ENCODE measurements at places on chromosomes 12 and 14. TPM values are rescaled to one million over a fixed set of nuclear protein-coding genes. Genes with fewer than 3 reads are reported as not detected.

The OR6C2 gene
- not detected for total RNA-seq

The ITGA7 gene
- 0.20 TPM for total RNA-seq

The GRIN2B gene
- not detected for total RNA-seq

The LALBA gene
- total RNA-seq = not detected

The LRRC43 gene
- total RNA-seq = 0.44 TPM

The CCDC197 gene
- not detected for total RNA-seq

The NKX2-8 gene
- total RNA-seq = not detected

The TEX22 gene
- total RNA-seq = under 0.01 TPM

The KRT75 gene
- total RNA-seq = not detected

GRCh38 chr12:105036937-105037649, 47.2 kb downstream of the ALDH1L2 start:
- DNase-seq = no peak

- DNase-seq = no peak
These were observed 16.3 kb upstream of the EGLN3 start for GRCh38 chr14:33967138-33967537.

GRCh38 chr14:68369281-68370056, 423.4 kb downstream of the ZFP36L1 start:
- DNase-seq = peak; percentile 5

DNA sequence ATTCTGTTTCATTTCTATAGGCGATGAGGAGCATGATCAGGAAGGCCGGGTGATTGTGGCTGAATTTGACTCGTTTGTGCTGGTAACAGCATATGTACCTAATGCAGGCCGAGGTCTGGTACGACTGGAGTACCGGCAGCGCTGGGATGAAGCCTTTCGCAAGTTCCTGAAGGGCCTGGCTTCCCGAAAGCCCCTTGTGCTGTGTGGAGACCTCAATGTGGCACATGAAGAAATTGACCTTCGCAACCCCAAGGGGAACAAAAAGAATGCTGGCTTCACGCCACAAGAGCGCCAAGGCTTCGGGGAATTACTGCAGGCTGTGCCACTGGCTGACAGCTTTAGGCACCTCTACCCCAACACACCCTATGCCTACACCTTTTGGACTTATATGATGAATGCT, 1.9 kb downstream of the APEX1 start:
- DNase-seq = no peak

DNA sequence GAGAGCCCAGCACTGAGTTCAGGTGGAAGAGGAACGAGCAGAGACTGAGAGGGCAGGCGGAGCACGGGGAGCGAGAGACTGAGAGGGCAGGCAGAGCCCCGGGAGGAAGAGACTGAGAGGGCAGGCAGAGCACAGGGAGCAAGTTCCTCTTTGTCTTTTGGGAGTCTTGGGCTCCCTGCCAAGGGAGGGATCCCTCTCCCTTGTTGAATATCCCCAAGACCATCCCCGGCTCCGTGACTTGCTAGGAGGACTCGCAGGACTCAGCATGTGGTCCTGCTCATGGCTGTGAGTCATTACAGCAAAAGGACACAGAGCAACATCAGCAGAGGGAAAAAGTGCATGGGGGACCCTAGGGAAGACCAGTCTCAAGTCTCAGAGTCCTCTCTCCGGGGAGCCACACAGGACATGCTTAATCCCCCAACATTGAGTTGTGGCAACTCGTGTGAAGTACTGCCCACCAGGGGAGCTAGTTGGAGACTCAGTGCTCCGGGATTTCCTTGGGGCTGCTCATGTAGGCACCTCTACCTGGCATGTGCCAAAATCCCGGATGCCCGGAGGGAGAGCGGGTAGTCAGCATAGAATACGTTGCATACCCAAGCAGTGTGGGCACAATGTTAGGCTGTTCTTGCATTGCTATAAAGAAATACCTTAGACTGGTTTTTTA, 81.0 kb downstream of the CCDC92 start:
- DNase-seq = no peak

DNA sequence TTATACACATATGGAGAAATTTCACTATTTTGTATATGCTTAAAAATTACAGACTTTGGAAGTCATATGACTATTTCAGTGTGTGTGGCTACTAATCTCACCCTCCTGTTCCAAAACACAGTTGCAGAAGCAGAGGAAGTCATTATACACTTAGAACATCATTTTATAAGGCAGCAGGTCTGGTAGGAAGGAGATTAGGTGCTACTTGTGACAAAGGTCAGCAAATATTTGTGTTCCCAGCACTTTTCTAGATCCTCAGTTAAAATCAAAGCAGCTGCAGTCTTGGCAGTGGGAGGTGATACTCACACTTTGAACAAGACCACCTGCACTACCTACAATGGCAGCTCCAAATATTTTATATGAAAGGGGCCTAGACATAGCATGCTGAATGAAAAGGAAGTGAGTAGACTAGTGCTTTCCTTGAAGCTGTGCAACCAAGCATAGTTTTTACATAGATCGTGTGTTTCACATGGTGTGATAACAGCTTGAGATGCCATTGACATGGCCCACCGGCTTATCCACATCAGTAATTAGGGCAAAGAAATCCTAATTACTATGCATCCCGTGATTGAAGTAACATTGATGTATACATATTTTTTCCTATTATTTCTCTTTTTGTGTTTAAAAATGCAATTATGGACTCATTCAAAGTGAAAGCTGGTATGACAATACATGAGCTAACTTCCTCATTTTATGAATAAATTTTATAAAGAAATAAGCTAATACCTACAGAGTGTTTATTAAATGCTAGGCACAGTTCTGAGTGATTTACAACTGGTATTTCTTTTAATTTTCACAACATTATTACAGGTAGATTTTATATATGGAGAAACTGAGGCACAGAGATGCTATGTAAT, 5.3 kb downstream of the GYS2 start:
- DNase-seq = no peak

- no peak for DNase-seq
These were observed 176.3 kb upstream of the GSC start for GRCh38 chr14:94946244-94946643.

GRCh38 chr14:52873694-52874093, 77.2 kb downstream of the FERMT2 start:
- no peak for DNase-seq

- no peak for DNase-seq
These were observed 1016.2 kb downstream of the SLC6A15 start for GRCh38 chr12:83896416-83896815.

DNA sequence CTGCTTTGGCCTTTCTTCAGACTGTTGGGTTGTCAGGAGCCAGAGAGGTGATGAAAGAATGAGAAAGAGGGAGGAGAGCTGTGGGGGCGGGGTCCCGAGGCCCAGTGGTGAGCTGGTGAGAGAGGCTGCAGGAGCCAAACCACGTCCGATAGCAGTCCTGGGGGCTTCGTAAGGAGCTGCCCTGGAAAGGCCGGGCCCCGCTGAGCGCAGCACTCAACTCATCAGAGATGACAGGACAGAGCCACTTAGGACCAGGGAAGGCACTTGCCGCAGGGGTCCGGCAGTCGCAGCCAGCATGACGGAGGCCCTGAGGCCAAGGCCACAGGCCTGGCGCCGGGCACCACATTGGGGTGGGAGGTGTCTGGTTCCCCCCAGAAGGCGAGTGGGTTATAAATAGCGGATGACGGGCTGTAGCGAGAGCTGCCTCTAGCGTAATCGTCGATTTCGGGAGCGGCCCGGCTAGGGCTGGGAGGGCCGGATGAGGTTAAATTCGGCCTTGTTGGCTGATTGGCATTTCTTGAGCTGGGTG, 179.0 kb downstream of the TSPAN9 start:
- no peak for DNase-seq

- peak; percentile 21 for DNase-seq
These were observed 17.1 kb downstream of the TESPA1 start for GRCh38 chr12:54967461-54967860.

DNA sequence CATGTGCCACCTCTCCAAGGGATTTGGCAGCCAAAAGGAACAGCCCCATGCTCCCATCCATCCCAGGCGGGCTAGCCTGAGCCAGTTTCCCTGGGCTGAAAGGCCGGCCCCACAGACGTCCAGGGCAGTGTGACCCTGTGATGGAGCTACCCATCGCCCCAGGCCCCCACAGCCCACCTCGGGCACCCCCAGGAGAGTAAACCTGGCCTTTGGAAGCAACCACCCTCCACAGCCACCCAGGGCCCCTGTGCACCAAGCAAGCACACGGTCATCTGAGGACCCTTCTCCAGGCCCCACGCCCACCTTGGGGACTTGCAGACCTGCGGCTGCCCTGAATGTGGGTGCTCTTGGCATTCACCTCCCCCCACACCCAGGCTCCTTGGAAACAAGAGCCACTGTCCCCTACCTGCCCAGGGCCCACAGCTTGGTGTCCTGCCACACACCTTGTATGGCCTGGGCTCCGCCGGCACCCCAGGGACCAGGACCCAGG, 8.4 kb downstream of the AHNAK2 start:
- DNase-seq = no peak

DNA sequence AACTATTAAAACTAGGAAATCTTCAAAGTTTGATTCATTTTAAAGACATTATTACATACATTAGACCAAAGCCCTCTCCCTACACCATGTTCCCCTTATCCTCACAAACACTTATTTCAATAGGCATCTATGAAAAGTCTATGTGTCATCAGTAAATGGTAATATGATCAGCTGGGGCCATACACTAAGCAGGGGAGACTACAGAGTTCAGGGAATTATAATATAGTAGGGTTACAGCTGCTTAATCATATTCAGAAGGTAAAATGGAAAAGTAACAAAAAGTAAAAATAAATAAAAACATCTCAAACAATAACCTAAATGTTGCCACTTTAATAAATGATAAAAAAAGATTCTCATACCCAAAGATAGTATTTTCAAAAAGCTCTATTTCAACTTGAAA, 29.1 kb downstream of the PAWR start:
- no peak for DNase-seq

DNA sequence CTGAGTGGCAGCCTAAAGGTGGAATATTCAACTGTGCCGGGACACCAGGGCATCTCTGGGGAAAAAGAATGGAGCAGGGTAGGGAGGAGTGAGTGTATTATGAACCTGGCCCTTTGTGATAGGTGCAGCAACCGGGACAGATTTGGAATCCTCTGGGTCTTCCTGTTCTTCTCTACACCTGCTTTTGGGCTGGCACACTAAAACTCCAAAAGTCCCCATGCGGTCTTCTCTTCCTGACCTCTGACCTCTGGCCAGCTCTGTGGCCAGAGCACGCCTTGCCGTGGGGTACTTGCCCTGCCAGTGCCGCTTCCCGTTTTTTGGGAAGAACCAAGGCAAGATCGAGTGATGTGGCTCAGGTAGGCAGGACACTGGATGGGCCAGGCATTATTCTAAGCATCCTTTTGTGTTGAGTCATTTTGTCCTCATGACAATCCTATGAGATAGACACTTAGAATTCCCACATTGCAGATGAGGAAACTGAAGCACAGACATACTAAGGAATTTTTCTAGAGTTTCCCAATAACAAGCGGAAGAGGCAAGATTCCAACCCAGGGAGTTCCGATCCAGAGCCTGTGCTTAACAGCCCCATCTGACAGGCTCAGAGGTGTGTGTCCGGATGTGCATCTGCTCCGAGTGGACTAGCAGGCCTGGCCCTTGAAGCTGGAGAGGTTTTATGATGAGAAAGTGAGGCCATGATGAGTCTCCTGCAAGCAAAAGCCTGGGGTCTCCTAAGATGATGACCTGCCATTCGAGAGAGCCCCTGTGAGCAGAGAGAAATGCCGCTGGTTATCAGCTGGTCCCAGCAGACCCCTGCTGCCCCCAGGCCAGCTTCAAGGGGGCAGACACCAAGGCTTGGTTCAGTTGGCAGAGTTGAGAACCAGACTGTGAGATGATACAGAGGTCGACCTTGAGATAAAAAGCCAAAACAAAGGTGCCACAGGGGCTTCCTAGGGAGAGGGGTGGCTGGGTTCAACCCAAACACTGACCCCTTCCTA, 67.9 kb upstream of the ESRRB start:
- DNase-seq = no peak

DNA sequence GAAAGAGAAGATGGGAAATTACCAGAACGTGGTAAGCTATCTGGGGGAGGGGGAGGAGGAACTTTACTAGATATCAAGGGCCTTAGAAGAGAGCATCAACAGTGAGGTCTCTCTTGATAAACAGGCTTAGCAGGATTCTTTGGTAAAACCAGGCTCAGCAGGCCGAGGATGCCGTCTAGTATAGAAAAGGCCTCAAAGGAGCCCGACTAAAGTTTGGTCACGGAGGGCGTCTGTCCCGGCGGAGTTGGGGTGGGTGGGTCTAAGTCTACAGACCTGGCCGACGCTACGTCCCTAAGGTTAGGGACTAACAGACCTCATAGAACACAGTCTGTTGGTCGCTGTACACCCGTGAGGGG, 538 bp upstream of the TIGAR start:
- DNase-seq = no peak

- no peak for DNase-seq
These were observed 3.7 kb upstream of the PTPRB start for GRCh38 chr12:70640901-70641300.

GRCh38 chr12:82359115-82359478, 768 bp downstream of the METTL25 start:
- DNase-seq = peak; percentile 21

GRCh38 chr12:5965950-5966383, 20.9 kb upstream of the ANO2 start:
- DNase-seq = peak; percentile 66

GRCh38 chr14:53956427-53957201, at the start of gene BMP4:
Gene BMP4 (minus strand): TSS chr14:53956825. CDS start chr14:53952222, 4,603 bp downstream.
- DNase-seq = peak; percentile 7

DNA sequence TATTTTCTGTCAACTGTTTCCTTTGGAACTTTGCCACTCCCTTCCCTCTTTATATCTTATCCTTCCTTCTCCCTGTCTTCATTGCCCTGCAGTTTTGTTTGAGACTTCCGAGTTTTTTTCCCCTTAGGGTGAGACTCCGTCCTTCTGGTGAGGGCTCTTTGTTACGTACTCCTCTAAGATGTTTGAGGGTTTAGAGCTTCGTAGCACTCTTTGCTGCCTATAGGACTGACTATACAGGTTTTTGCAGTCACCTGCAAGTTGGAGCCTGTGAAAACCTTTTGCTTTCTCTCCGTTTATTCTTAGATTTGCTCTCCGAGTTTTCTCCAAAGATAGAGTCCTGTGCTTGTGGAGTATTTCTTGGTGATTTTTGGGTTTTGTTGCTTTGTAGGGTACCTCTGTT, 41.7 kb upstream of the MYRFL start:
- no peak for DNase-seq

- peak; percentile 60 for DNase-seq
These were observed 50.7 kb downstream of the FLRT2 start for GRCh38 chr14:85580536-85581140.

Data from lung microvascular endothelial cell (primary cell).